ENCODE measurements at places on chromosomes 3 and 15. TPM values are rescaled to one million over a fixed set of nuclear protein-coding genes. Genes with fewer than 3 reads are reported as not detected.

Gene TMEM212
- total RNA-seq: not detected

Gene IGSF11
- 0.12 TPM for total RNA-seq

Gene STRIT1
- not detected for total RNA-seq

Gene CAMK1
- total RNA-seq: 36.4 TPM

Gene TERC
- 61.6 TPM for total RNA-seq

Gene TMIE
- total RNA-seq: not detected

Gene SLC9C1
- 0.70 TPM for total RNA-seq

Gene C3orf49
- total RNA-seq: not detected

Gene SLC22A14
- 0.23 TPM for total RNA-seq

Gene CADPS
- total RNA-seq: 0.82 TPM

Gene SLC51B
- not detected for total RNA-seq

Gene MASP1
- 20.2 TPM for total RNA-seq

Gene KLF13
- total RNA-seq: 22.4 TPM
